ENCODE measurements at places on chromosomes 12 and 14.

- no peak for DNase-seq
Measured at GRCh38 chr12:94795520-94795919, 145.2 kb upstream of the TMCC3 start.

- no peak for DNase-seq
Measured at GRCh38 chr14:57066887-57067513, 201.7 kb downstream of the EXOC5 start.

- no peak for DNase-seq
Measured at GRCh38 chr12:22598141-22598762, 26.7 kb upstream of the ETNK1 start.

GRCh38 chr14:35403603-35404448 lies 723 bp downstream of the NFKBIA start:
- peak; percentile 89 for DNase-seq

DNA sequence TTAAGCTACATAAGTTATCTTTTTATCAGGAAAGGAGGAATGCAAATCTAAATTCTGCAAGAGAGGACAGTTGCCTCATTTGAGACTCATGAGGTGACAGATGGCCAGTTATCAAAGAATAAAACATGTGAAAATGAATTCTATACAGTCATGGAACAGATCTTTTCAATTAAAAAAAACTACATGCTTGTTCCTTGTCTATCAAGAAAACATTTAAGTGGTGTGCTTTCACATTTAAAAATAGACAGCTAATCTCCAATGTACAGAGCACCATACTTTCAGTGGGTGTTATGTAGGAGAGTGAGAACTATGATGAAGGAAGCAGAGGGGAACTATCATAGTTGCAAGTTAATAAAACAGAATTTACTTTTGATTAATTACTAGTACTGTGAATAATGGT lies 76.7 kb upstream of the TTC7B start:
- no peak for DNase-seq

DNA sequence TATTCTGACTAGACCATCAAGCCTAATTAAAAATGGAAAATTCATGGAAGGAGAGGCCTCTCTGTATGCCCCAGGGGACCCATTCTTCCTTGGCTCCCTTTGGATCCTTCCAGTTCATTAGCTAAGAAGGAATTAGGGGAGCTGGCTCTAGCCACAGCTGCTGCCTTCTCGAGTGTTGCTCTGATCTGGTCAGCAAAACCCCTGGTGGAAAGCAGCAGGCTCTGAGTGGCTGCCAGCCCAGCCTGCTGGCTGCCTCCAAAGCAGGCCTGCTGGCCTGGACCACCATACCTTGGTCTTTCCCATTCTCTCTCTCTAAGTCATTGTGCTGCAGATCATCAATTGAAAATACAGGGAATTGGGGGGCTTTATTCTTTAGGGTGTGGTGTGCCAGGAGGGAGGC lies 29.0 kb upstream of the AKAP6 start:
- no peak for DNase-seq

GRCh38 chr14:88179716-88180115 lies 143.4 kb downstream of the KCNK10 start:
- DNase-seq = no peak

- no peak for DNase-seq
Measured at GRCh38 chr12:121796855-121797751, 3.6 kb upstream of the RHOF start.

DNA sequence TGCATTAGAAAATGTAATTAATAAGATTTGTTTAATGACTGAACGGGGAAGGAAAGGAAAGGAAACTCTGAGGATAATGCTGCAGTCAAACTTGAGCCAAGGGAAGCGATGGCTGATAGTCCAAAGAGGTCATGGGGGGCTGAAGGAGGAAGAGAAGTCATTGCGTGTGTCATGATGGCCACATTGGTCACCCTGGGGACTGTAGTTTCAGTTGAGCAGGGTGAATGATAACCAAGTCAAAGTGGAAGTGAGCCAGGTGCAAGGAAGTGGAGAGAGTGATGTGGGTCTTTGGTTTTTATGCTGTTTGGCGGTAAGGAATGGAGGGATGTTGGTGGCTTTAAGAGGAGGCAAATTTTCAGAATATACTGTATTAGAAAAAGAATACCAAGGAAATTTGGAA lies 21.6 kb downstream of the C12orf75 start:
- DNase-seq = no peak

- no peak for DNase-seq
Measured at GRCh38 chr14:25053585-25053984, 3.6 kb upstream of the STXBP6 start.

- DNase-seq = no peak
Measured at GRCh38 chr12:13205809-13206559, 9.5 kb downstream of the EMP1 start.

- peak; percentile 66 for DNase-seq
Measured at GRCh38 chr14:100072783-100073346, 7.6 kb downstream of the EVL start.

GRCh38 chr14:49310298-49310697 lies 275.9 kb downstream of the RPS29 start:
- no peak for DNase-seq

- DNase-seq = no peak
Measured at GRCh38 chr12:60194678-60195077, 598.8 kb downstream of the SLC16A7 start.

- DNase-seq = no peak
Measured at GRCh38 chr12:14803830-14804160, 325 bp downstream of the C12orf60 start.

DNA sequence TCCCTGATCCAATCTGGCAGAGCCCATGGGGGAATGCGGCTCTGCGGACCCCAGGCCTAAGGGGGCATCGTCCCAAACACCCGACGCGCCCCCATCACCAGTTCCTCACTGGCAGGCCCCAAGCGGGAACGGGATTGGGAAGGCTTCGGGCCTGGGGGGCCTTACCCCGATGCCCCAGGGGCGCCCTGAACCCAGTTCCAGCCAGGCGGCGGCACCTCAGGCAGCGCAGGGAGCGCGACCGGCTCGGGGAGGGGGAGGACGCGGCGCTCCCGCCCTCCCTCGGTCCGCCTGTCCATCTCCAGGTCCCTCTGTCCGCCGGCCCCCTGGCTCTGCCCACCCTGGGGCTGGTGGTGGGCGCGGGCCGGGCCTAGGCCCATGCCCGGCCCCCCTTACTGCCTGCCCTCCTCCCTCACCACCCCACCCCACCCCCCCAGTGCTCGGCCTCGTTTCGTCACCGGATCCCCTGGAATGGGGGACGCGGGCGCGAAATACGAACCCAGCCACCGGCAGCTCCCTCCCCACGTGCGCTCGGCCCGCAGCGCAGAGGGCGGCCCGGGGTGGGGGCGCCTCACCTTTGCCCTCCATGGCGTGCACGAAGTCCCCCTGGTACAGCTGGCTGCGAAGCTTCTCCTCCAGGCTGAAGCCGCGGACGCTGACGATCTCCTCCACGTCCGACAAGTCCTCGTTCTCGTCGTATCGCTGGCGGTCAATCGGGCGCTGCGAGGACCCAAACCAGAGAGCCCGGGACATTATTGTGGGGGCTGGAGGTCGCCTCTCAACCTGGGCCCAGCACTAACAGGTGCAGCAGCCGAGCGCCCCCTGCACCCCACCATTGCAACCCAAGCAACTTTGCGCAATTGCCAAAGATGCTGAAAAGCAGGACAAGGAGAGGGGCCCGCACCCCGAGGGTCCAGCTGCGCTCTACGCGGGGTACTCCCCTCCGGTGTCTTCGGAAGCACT lies 2.3 kb downstream of the KDM2B start:
- no peak for DNase-seq

- no peak for DNase-seq
Measured at GRCh38 chr12:121769831-121770301, 23.6 kb downstream of the RHOF start.

- DNase-seq = no peak
Measured at GRCh38 chr12:104736307-104736706, 221.8 kb downstream of the SLC41A2 start.

DNA sequence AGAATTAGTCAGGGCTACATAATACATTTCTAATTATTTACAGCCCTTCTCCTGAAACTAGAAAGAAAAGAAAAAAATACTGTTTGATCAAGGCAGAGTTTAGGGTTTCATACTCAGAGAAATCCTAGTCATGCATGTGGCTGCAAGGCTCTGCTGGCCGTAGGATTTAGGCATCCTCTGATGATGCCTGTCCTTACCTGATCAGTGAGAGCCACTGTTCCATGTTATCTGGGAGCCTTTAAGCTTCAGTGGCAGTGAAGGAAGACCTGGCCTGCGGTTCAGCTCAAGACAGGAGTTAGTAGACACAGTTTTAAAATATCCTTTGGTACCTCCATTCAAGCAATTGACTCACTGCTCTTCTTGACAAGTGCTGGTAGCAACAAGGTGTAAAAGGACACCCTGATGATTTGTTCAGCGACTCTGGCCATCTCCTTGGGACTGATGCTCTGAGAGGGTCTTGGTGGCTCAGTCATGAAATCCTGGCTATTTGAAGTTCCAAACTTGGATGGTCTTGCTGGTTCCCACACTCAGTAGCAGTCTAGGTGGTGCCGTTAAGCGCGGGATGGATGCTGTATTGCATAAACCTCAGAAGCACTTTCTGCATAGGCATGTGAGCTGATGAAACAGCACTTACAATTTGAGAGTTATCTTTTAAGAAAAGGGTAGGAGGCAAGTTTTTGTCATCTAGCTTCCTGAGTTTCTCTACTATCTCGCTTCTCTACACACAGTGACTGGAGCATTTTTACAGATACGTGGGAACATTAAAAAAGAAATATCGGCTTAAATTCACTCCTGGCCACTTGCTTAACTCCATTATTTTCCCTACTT lies 162.0 kb downstream of the SAMD4A start:
- no peak for DNase-seq

- no peak for DNase-seq
Measured at GRCh38 chr12:268483-268840, 5.8 kb upstream of the SLC6A13 start.

- no peak for DNase-seq
Measured at GRCh38 chr12:89243771-89244170, 108.5 kb downstream of the DUSP6 start.

- DNase-seq = no peak
Measured at GRCh38 chr14:84927096-84927827, 602.7 kb upstream of the FLRT2 start.
